Tracheal epithelial cell (primary cell): ENCODE measurements at places on chromosomes 2 and 18. TPM values are rescaled to one million over a fixed set of nuclear protein-coding genes. Genes with fewer than 3 reads are reported as not detected.

DYSF gene
- total RNA-seq = 0.21 and 7.0 TPM in 2 replicates

SPIRE1 gene
- total RNA-seq = 74.5 and 114 TPM in 2 replicates

HSPD1 gene
- total RNA-seq = 257 and 406 TPM in 2 replicates

RAPH1 gene
- 16.6 and 18.8 TPM in 2 replicates for total RNA-seq

TCF4 gene
- total RNA-seq = 6.7 and 9.2 TPM in 2 replicates

AQP12B gene
- total RNA-seq = not detected in 2 replicates
